Activated naive CD8-positive, alpha-beta T cell treated with anti-CD3 and anti-CD28 coated beads for 36 hours (primary cell): ENCODE measurements at places on chromosomes 7 and 10. TPM values are rescaled to one million over a fixed set of nuclear protein-coding genes. Genes with fewer than 3 reads are reported as not detected.

SLC25A28 gene
- total RNA-seq = 51.9 TPM

CRHR2 gene
- not detected for total RNA-seq

GIMAP2 gene
- total RNA-seq = 40.7 TPM

ALOX5 gene
- total RNA-seq = 0.96 TPM

PIP4K2A gene
- total RNA-seq = 111 TPM

HTR7 gene
- not detected for total RNA-seq
